ENCODE measurements at places on chromosomes 4 and X.
A peak's percentile ranks its signal among the peaks of the same experiment; 100 is the strongest.

GRCh38 chr4:68617003-68617698 lies 41.0 kb upstream of the UGT2B17 start:
- no peak for DNase-seq

DNA sequence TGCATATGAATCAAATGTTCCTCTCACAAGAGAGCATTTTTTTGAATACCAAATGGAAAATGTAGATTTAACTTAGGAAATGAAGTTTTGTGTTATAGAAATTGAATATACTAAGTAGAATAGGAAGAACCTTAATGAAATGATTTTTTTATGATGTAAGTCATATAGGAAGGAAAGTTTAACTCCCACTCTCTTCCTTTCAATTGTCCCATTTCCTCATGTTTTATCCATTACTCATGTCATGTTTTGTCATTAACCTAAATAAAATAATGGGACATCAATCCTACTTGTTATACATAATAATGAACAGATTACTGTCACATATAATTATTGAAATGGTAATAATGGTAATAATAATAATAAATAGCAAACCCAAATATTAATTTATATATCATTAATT lies 22.7 kb upstream of the SRD5A3 start:
- no peak for DNase-seq

- DNase-seq, result no peak
Measured at GRCh38 chr4:8641256-8641655, 48.7 kb downstream of the CPZ start.

DNA sequence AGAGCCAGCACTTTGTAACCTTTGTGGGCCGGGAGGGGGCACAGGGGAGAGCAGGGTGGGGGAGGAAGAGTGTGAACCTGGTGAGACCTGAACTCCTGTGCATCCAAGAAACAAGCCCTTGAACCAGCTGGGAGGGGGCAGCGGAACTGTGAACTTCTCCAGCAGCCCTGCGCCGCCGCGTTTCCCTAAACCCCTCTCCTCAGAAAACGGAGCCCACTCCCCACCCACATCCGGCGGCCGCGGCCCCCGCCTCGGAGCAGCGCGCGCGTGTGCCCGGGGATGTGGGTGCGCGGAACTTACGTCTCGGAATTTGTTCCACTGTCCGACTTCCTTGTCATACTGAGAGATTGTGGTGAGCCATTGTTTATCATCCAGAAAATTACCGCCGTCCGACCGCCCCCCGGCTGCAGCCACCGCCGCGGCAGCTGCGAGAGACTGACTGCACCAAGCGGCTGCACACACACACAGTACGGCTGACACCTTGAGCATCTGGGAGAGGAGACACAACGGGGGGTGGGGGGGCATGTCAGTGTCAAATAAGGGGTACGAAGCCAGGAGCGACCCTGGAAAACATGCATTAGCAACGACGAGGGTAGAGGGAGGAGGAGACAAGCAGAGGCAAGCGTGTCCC lies 494 bp downstream of the SPOCK3 start:
- DNase-seq, result no peak

DNA sequence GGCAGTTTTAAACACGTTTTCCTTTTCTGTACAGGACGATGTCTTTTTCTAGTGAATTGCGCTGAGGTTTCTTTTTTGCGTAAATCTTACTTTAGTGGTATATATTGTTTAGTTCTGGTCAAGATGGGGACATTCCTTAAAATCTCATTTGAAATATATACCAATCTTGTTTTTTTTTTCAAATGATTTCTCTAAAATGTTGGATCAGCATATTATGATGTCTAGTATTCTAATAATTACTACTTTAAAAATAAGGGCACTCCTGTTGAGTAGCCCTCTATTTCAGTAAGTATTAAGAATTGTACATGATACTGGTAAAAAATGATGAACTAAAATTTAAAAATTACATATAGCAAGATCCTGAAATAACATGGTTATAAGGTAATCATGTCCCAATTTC lies 224.1 kb upstream of the ARHGAP24 start:
- no peak for DNase-seq

DNA sequence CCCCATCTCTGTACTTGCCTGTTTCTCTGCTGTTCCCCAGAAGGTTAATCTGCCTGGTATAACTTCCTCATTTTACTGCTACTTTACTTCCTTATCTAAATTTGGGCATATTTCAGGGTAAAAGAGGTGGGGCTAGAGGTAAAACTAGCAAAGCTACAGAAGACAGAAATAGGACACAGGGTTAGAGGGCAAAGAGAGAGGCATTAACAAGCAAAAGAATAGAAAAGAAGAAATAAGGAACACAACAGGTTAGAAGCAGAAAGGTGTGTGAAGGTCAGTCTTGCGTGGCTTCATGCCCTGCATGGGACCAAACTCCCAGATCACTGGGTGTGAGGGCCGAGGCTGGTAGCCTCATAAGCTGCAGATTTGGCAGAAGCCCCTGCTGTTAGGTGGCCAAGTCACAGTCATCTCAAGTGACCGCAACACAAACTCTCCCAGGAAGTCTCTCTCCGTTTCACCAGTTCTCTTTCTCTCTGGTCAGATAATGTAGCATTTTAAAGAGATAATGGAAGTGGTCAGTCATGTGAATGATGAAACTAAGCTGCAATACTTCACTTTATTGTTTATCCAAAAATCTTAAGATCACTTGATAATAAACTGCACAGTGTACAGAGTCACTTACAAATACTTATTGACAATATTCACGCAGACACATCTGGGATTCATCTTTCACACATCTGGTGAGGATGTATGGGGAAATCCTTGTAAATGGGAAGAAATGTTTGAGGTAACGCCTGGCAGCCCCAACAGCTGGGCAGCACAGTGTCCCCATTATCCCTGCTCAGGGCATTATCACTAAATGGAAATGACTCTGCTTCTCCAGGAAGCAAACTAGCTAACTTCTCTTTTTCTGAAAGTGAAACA lies 16.4 kb downstream of the TMEM154 start:
- no peak for DNase-seq

DNA sequence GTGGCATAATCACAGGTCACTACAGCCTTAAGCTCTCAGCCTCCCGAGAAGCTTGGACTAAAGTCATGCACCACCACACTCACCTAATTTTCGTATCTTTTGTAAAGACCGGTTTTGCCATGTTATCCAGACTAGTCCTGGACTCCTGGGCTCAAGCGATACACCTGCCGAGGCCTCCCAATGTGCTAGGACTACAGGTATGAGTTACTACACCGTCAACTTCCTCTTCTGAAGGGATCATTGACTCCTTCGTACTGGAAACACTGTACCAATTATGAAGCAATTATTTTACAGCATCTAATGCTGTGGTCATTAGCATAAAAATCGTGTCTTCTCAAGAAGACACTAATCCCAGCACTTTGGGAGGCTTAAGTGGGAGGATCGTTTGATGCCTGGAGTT lies 35.2 kb downstream of the PDS5A start:
- no peak for DNase-seq

GRCh38 chrX:115694028-115694427 lies 133.1 kb downstream of the PLS3 start:
- DNase-seq, result no peak

- no peak for DNase-seq
Measured at GRCh38 chrX:7146020-7146702, 1.4 kb upstream of the STS start.

DNA sequence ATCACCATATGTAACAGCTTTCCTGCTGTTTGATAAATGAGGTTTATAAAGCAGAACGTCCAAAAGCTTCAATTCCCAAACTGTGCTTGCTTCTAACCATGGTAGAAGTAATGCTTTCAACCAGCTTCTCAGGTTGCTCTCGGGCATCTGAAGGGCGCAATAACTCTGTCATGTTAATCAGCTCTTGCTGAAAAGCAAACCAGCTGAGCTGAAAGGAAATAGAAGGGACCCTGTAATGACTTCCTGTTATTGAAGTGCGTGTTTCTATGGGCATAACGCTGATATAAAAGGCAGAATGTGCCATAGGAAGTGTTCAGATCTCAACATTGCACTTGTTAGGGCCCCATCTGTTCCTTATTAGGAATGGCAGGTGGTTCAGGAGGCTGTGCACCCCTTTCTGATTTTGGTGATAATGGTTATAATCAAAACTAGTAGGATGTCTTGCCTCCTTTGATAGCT lies 21.2 kb downstream of the HERC3 start:
- no peak for DNase-seq

GRCh38 chr4:88027611-88028608 lies 20.5 kb downstream of the PKD2 start:
- peak; percentile 92 for DNase-seq

DNA sequence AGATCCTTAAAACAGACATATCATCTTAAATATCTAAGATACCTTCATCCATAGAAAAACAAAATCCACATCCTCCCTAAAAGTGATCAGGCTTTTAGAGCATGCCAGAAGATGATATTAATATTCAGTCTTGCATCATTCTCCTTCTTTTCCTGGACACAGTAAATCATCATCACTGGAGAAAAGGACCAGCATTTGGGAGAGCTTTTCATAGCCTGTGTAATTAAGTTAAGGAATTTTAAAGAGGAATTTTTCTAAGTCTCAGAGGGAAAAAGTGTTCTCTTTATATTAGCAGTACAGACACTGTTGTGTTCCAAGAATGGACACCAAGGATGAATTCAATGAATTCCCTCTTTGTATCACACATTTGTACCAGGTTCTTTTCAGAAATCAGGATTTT lies 696 bp downstream of the SCRG1 start:
- DNase-seq, result no peak
